ENCODE measurements at places on chromosomes 2 and 18. TPM values are rescaled to one million over a fixed set of nuclear protein-coding genes. Genes with fewer than 3 reads are reported as not detected.

DNA sequence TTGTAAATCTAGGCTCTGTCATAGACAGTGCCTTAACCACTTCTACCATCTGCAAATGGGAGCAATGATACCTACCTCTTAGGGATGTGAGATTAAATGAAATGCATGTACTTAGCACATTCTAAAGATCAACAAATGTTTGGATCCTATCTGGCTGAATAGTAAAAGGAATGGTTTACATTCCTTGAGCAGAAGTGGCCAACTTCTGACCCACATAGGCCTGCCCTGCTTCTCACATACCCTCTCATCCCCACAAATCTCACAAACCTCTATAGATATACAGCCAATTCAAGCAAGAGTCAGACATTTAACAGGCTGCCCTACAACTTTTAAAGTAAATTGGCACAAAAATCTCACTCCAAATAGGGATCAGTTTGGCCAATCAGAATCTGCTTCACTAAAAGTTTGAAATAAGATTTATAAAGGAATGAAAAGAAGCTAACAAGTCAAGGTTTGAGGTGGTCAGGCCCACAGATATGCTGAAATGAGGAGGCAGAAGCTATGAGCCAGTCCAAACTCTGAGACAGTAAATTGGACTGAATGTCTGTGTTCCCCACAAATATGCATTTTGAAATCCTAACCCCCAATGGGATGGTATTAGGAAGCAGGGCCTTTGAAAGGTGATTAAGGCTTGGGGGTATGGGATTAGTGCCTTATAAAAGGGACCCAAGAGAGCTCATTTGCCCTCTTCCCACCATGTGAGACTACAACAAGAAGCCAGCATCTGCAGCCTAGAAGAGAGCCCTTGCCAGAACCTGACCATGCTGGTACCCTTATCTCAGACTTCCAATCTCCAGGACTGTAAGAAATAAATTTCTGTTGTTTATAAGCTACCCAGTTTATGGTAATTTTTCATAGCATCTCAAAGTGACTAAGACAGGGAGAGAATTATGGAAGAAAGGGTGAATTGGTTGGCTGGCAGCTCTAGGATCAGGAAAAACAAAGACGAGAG, 227.8 kb upstream of the RBMS1 start:
- DNase-seq, result no peak

DNA sequence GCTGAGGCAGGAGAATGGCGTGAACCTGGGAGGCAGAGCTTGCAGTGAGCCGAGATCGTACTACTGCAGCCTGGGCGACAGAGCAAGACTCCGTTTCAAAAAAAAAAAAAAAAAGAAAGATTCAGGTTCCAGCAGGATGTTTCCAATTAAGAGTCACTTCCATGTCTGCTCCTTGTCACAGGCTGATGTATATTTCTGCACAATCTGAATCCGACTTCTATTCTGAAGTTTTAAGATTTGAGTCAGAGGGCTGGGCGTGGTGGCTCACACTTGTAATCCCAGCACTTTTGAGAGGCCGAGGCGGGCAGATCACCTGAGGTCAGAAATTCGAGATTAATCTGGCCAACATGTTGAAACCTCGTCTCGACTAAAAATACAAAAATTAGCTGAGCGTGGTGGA, 24.7 kb downstream of the SNRPD1 start:
- DNase-seq, result no peak

DNA sequence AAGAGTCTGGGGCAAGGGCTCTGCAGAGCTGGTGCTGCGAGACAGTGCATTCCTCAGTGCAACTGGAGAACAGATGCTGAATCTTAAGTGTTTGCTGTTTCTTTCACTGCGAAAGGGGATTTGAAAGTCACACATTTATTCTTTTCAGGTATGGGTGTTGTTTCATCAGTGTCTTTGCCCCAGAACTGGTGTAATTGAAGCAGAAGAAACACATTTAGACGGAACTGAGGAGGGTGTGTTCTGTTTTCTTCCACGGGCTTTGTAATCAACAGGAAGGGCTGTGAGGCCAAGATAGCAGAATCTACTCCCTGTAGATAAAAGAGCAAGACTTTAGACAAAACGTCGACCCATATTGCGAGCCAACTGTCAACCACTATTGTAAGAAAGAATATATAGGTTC, 151.9 kb downstream of the EPHA4 start:
- DNase-seq, result no peak

DNA sequence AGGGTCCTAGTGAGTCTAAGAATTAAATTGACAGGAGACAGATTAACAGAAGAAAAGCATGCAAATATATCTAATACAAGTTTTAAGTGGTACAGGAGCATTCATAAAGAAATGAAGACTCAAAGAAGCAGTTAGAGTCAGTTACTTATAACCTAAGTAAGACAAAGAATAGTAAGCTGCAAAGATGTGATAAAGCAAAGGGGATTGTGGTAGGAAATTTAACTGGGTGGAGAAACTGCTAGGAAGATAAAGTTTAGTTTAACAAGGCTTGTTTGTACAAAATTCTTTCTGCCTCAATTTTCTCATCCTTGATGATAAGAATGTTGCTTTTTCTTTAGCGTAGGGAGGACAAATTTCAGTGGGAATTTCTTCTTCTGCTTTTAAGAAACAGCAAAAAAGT, 35.5 kb upstream of the ST6GAL2 start:
- no peak for DNase-seq

GRCh38 chr2:95043300-95044093, 18.0 kb downstream of the MAL start:
- DNase-seq, result peak; percentile 38

DNA sequence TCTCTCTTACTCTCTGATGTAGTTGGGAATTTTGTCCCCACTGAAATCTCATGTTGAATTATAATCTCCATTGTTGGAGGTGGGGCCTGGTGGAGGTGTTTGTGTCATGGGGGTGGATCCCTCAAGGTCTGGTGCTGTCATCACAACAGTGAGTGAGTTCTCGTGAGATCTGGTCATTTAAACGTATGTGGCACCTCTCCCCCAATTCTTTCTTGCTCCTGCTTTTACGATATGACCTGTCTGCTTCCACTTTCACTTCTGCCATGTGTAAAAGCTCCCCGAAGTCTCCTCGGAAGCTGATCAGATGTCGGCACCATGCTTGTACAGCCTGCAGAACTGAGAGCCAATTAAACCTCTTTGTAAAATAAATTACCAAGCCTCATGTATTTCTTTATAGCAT, 337.8 kb upstream of the CDH2 start:
- no peak for DNase-seq

DNA sequence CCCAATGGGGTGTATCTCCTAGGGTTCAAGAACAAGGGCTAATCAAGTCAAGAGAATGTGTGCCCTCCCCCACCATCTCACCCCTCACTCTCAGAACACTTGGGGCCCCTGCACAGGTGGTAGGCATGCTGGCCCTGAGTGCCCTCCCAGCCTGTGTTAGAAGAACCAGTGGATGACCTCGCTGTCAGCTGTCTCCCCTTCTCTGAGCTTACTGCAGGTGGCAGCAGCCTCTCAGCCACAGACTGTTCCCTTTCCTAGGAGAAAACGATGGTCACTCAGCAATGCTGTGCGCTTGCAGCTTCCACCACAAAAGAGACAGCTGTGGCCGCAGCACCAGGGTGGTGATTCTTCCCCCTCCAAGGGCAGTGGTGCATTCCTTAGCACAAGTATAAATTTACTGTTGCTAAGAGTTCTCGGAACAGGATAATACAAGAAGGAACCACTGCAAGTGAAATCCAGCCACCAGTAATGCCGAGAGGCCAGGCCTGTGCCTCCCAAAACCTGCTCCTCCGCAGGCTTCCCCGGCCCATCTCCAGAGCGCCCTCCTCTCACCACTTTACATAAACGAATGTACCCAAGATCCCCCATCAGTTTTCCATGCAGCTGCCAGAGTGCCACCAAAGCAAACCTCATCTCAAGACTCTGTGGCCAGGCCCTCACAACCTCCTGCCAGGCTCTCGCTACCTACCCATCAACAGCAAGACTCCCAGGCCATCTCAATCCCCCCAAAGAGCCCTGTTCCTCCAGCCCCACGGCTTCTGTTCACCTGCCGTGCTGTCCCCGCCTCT, 935 bp upstream of the RAMP1 start:
- DNase-seq, result peak; percentile 69

GRCh38 chr2:227933884-227934283, 62.5 kb downstream of the DAW1 start:
- no peak for DNase-seq

DNA sequence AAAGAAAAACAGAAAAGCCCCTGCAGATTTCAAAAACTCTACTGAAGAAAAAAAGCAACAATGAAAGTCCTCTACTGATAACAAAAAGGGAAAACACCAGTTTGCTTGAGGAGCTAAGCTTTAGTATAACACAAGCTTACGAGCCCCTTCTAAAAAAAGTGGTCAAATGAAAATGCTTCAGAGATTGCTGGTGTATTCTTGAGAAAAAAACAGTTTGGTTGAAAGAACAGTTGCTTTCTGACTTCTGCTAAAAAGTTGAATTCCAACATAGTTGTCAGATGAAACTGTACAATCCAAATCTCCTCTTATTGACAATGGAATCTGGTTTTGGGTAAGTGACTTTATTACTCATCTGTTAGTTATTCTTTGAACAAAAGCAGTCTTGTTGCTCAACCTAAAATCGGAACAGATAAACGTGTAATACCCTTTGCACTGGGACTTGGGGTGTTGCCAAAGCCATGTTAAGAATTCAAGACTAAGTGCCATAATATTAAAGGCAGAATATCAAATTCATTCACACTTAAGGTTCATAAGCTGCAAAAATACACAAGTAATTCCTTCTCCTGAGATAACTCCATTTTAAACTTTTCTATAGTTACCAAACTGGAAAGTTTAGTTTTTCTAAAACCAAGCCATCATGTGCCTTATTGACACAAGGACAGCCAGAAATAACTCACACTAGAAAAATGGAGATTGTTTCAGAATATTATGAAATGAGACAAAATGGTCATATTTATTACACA, 45.3 kb upstream of the SPAG16 start:
- DNase-seq, result no peak

GRCh38 chr2:145623136-145623535, 1103.2 kb upstream of the ZEB2 start:
- no peak for DNase-seq

DNA sequence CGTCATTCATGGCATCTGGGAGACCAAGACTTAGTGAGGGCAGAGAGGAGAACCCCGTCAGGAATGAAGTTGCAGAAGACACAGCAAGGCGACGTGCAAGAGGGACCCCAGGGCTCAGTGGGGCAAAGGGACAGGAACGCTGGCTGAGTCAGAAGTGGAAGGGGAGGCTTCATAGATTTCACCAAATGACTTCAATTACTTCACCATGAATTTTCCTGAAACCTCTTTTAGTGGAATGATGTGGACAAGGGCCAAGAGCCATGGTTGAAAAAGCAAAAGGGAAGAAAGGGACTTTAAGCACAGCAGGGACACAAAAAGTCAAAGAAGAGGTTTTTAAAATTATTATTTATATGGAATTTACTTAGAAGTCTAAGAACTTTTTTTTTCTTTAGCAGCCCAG, 141.6 kb upstream of the PID1 start:
- DNase-seq, result no peak

DNA sequence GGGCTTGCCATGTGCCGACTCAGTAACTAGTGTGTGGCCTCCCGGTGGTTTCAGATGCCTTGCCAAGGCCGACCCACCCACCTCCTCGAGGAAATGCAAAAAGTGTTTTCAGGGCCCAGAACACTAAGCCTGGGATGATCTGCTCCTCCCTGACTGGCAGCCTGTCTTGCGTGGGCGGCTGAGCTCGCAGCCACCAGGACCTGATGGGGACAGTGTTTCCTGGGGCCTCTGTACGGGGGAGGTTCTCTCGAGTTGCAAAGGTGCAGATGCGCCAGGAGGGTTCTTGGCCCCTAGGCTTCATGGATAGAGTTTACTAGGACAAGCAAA, 85.2 kb downstream of the GLI2 start:
- DNase-seq, result no peak

DNA sequence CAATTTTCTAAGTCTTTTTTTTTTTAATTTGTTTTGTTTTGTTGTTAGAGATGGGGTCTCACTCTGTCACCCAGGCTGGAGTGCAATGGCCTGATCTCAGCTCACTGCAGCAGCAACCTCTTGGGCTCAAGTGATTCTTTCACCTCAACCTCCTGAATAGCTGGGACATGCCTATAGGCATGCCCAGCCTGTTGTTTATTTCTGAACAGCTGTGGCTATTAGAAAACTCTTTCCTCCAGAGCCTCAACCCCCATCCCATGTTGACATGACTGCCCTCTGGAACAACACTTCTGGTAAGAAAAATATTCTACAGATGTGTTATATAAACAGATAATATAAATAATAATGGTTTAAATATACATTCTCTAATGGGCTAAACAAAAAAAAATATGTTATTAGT, 44.4 kb upstream of the TWSG1 start:
- DNase-seq, result no peak

GRCh38 chr2:24047703-24048033, 477 bp upstream of the WDCP start:
- no peak for DNase-seq

DNA sequence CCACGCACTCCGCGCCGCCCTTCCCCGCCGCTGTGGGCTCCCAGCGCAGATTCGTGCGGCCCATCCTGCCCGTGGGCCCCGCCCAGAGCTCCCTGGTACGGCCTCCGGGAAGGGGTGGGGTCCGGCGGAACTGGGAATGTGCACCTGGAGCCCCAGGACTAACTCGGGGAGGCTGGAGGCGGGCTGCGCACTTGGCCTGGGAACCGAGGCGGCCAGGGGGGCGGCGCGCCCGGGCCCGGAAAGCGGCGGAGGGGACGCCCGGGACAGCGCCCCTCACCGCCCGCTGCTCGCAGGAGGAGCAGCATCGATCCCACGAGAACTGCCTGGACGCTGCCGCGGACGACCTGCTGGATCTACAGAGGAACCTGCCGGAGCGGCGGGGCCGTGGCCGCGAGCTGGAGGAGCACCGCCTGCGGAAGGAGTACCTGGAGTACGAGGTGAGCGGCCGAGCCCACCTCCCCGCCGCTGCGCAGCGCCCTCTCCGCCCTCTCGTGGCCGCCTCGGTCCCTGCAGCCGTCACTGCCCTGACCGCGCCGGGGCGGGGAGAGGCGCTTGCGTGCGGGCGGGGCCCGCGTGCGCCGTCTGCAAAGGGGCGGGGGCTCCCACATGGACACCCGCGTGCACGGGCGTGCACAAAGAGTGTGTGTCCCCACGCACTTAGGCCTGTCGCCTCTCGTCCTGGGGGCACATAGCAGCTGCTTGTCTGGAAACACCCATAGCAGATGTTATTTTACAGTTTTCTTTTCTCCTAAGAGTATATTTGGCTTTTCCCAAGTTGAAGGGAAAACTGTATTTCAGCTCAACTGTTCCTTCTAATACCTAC, 25.2 kb downstream of the PSD4 start:
- DNase-seq, result peak; percentile 83

Gene POTEI
- not detected for total RNA-seq

Gene LYPD1
- total RNA-seq, result not detected

Gene IRS1
- total RNA-seq, result 0.36 TPM

Gene GRB14
- total RNA-seq, result not detected

Gene ABHD1
- 2.4 TPM for total RNA-seq

Gene ST3GAL5
- total RNA-seq, result 54.6 TPM

Gene GAREM2
- total RNA-seq, result 7.1 TPM

Gene ALK
- total RNA-seq, result not detected

Gene RGPD6
- total RNA-seq, result 98.8 TPM

Gene MYCN
- total RNA-seq, result not detected

Gene NT5DC4
- total RNA-seq, result not detected

Gene MEP1B
- total RNA-seq, result not detected

Gene RTP5
- 0.68 TPM for total RNA-seq

Gene LRP1B
- total RNA-seq, result not detected

Gene SCN2A
- not detected for total RNA-seq

Gene HDLBP
- total RNA-seq, result 170 TPM

All from natural killer cell (primary cell).